CD4-positive, alpha-beta T cell treated with Interleukin-17A for 1 hour (primary cell): ENCODE measurements at places on chromosomes 1 and 21.

- no peak for DNase-seq
Observed at GRCh38 chr1:23594927-23595353, 35.6 kb upstream of the ID3 start.

DNA sequence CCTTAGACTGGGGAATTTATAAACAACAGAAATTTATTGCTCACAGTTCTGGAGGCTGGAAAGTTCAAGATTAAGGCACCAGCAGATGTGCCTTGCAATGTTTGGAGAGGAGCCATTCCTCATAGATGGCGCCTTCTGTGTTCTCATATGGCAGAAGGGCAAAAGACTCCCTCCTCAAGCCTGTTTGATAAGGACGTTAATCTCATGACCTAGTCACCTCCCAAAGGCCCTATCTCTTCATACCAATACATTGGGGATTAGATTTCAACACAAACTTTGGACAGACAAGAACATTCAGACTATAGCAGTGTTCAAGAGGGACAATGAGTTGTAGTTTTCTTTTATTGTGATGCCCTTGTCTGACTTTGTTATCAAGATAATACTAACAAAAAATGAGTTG is 34.3 kb downstream of the PSMG1 start:
- no peak for DNase-seq

DNA sequence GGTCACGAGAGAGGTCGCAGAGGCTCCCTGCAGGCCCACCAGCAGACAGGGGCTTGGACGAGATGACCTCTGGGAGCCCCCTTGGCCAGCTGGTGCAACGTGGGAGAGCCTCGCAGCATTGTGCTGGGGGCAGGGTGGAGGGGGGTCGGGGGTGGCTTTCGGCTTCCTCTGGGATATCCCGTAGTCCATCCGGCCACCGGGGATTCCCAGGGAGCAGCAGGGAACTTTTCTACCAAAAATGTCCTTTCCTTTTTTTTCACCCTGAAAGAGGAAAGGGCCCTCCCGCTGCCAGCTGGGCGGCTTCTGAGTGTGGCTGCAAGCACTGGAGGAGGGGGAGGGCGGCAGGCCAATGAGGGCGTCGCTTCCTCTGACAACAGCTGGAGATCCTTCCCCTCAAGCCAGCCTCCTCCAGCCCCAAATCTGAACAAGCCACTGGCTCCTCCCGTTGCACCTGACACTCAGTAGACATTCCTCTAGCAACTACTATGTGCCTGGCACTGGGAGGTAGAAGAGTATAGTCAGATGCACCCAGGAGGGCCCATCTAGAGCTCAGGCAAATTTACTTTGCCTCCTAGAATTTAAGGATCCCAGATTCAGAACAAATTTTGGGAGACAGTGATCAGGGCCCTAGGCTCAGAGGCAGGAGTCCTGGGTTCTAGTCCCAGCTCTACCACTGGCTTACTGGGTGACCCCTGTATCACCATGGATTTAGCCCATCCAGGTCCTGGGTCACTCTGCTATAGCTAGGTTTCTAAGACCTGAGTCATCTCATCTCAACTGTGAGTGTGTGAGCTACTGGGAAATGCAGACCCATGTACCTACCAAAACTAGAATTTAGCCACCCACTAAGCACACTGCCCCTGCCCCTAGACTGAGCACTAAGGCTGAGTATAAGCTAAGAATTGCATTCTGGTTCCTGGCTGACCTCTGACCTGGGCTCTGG is 2.7 kb downstream of the MOB3C start:
- peak; percentile 38 for DNase-seq

- no peak for DNase-seq
Observed at GRCh38 chr21:39484711-39485276, 33.0 kb downstream of the SH3BGR start.

- no peak for DNase-seq
Observed at GRCh38 chr1:79457562-79458224, 451.2 kb upstream of the ADGRL4 start.

DNA sequence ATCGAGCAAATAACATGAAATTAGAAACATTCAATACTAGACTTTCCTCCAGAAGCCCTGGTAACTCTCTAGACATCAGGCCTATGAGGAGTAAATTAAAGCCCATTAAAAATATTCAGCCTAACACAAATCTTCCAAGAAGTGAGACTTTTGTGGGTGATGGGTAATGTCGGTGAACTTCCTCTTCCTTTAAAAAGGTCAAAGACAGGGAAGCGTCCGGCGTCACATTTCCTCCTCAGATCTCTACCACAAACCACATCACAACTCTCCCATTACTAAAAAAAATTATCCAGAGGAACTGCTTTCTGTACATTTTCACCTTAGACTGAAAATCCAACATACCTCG is 1.4 kb downstream of the EIF4G3 start:
- DNase-seq, result peak; percentile 68

GRCh38 chr1:212257157-212257556 is 28.1 kb upstream of the PPP2R5A start:
- no peak for DNase-seq

- no peak for DNase-seq
Observed at GRCh38 chr1:43930949-43931275, 2.7 kb upstream of the ARTN start.

GRCh38 chr1:153057375-153057774 is at the start of gene SPRR2A:
TSS of gene SPRR2A (minus strand) at chr1:153057512. CDS start at chr1:153056735, 777 bp downstream.
- no peak for DNase-seq

DNA sequence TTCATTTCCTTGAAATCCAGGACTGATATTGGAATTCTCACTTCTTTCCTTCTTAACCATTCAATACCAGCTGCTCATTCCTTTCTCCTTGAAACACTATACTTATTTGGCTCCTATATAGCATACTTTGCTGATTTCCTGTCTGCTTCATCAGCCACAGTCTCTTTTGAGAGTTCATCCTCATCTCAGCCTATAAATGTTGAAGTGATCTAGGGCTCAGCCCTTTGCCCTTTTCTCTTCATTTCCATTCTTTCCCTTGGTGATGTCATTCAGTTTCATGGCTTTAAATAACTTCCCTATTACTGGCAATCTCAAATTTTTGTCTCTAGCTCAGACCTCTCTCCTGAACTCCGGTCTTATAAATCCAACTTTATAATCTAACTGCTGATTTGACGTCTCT is 24.1 kb upstream of the RABGAP1L start:
- DNase-seq, result no peak

DNA sequence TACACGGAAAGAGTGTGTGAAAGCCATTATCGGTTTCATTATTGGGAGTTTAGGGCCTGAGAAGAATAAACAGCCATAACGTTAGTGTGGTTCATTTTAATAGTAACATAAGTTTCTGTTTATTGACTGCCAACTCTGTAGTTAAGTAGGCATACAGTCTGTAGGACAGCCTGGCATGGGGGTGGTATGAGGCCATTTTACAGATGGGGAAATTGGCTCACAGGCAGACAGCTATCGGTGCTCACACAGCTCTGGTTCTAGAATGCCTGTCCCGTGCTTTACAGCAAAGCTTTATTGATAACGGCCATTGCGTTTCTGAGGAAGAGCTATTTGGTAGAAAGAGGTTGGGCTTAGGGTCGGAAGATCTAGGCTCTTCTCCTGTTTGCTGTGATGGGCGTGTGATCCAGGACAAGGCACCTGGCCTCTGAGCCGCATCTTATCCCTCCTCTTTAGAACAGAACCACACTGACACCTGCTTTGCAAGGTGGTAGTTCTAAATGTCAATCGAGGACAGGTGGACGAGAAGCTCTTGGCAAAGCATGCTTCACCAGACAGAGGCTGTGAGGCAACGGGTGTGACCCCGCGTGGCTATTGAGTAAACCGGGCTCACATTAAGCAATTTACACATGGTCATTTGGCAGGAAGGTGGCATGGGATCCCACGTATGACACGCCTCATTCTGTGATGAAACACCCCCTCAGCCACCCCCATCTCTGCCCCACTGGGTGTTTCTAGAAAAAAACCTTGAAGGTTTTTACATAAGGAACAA is 14.9 kb downstream of the ETS2 start:
- DNase-seq, result no peak

- DNase-seq, result no peak
Observed at GRCh38 chr1:10446790-10447422, 2.9 kb upstream of the CORT start.

- peak; percentile 73 for DNase-seq
Observed at GRCh38 chr1:172429331-172430127, 9.0 kb downstream of the C1orf105 start.

DNA sequence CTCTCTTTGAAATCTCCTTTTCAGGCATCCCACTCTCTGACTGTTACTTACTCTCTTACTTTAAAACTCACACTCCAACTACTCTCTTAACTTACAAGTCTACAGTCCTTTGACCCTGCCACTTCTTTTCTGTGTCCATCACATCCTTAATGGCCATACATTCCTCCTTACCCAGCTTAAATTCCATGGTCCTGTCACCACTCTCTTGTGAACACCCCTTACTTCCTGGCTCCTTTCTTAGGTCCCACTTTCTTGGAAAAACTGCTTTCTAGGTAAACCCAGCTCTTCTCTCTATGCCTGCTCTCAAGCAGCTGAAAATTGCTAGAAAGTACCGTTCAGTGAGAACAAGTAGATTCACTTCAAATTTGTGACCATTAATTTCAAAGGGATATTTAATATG is 109.1 kb downstream of the OLFML2B start:
- DNase-seq, result no peak

- DNase-seq, result no peak
Observed at GRCh38 chr1:184567637-184568036, 180.8 kb downstream of the C1orf21 start.

- no peak for DNase-seq
Observed at GRCh38 chr1:89705901-89706699, 73.2 kb downstream of the LRRC8C start.

GRCh38 chr1:65316233-65316632 is 6.9 kb downstream of the DNAJC6 start:
- DNase-seq, result no peak

DNA sequence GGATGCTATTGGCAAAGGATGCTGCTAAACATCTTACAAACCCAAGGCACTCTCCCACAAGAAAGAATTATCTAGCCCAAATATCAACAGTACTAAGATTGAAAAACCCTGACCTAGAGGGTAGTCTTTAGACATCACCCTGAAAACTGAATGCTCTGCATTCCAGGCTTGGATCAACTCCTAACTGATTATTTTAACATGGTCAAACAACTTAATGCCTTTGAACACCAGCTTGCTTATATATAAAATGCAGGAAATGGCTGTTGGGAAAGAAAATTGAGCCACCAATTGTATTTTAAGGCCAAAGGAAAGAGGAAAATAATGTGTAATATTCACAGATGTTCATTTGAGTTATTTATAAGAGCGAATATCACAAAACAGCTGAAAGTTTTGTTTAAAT is 72.2 kb upstream of the C1orf87 start:
- DNase-seq, result no peak

DNA sequence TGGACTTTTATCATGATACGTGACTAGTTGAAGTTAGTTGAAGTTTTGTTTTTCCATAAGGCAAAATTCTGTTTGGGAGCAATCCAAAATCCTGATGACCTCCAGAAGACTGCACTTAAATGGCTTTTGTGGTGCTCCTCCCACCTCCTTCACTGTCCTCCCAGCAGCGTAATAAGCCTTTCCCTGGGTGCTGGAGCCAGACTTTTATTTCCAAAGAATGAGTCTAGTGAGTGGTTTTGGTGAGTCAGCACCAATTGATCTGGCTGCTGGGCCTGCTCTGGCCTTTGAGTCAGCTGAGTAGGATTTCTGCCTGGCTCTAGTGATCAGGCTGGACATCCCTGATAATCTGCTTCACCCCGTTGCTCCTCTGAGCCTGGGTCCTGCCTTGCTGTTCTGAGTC is 21.7 kb upstream of the KCND3 start:
- no peak for DNase-seq

DNA sequence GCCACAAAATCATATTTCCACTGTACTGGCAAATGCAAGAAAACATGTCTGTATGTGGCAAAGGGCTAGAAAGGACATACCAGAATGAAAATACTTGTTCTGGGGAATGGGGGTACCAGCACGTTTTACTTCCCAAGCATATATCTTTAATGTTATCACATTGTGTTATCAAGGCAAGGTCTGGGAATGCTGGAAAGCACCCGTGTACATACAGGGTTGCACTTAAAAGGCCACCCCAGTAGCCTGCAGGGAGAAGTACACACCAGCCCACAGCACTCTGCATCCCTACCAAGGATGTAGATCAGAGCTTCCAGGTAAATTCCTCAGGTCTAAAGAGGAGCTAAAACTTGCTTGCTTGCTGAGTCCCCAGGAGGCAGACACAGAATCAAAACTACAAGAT is 381.8 kb downstream of the RRAGC start:
- DNase-seq, result no peak

DNA sequence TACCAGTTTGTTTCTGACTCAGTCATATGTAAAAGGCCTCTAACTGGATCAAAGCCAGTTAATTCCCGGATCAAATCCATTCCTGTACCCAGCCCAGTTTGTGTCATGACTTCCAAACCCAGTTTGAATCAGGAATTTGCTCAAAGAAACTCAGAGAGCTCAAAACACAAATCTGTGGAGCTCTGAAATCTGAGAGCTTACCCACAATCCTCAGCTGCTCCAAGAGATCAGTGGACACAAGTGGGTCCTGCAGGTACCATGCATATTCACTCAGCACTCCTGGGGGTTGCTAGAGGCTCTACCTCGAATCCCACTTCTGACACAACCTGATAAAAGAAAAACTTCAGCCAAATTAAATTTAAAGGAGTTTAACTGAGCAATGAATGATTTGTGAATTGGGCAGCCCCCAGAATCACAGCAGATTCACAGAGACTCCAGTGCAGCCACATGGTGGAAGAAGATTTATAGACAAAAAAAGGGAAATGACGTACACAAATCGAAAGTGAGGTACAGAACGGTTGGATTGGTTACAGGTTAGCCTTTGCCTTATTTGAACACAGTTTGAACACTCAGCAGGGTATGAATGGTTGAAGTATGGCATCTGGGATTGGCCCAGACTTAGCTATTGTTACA is 11.9 kb upstream of the MRPL55 start:
- DNase-seq, result no peak

DNA sequence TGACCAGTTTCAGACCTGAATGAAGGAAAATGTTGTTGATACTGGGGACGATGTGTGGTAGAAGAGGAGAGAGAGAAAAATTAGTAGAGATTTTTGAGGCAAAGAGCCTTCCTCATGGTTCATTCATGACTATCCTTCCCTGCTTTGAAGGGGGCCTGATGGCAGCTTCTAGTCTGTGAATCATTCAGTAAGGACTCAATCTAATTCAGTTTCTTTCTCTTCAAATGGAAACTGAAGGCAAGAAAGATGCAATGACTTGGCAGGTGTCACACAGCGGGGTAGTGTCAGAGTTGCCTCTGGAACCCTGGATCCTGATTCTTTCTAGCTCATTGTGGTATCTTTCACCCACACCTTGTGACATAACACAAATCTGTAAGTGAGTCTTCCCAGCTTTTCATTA is 14.9 kb upstream of the CD5L start:
- DNase-seq, result no peak
